ENCODE measurements at places on chromosomes 1 and 21. TPM values are rescaled to one million over a fixed set of nuclear protein-coding genes. Genes with fewer than 3 reads are reported as not detected.

Gene SLC9A1
- total RNA-seq, result 13.2 TPM

Gene MARCKSL1
- total RNA-seq, result 47.3 TPM

Gene SLC25A34
- 2.2 TPM for total RNA-seq

Gene OLFML2B
- 0.36 TPM for total RNA-seq

All from CD4-positive, alpha-beta memory T cell (primary cell).